ENCODE measurements at places on chromosomes 6 and 20. TPM values are rescaled to one million over a fixed set of nuclear protein-coding genes. Genes with fewer than 3 reads are reported as not detected.

XKR7 gene
- 2.3 TPM for total RNA-seq

MYH7B gene
- 0.66 TPM for total RNA-seq

GHRH gene
- total RNA-seq: not detected

- H3K27me3 ChIP-seq: peaks cover 5% of the 10 kb centered on the region
- H3K4me3 ChIP-seq: no peak overlapping the region
- no peak overlapping the region for H3K27ac ChIP-seq
- peaks cover 42% of the 10 kb centered on the region for H3K36me3 ChIP-seq
- no peak for DNase-seq
These were observed 585.7 kb upstream of the MARCKS start for GRCh38 chr6:113271437-113271836.
